Right atrium auricular region (tissue), 2 donors: ENCODE measurements at places on chromosomes 5 and 9. TPM values are rescaled to one million over a fixed set of nuclear protein-coding genes. Genes with fewer than 3 reads are reported as not detected.

- H3K4me1 ChIP-seq, result peaks cover 60% of the 10 kb centered on the region
- no peaks in the 10 kb centered on the region for H3K36me3 ChIP-seq
- DNase-seq, result no peak
- H3K27me3 ChIP-seq, result no peaks in the 10 kb centered on the region
Measured at GRCh38 chr5:173329491-173330337, 1.5 kb upstream of the STC2 start.

GRCh38 chr5:17398431-17398830, 99.6 kb upstream of the TAF11L2 start:
- H3K27me3 ChIP-seq, result no peaks in the 10 kb centered on the region
- no peaks in the 10 kb centered on the region for H3K36me3 ChIP-seq
- no peaks in the 10 kb centered on the region for H3K4me1 ChIP-seq
- H3K27ac ChIP-seq, result no peak overlapping the region
- DNase-seq, result no peak
- H3K4me3 ChIP-seq, result no peak overlapping the region

GRCh38 chr5:112697833-112698232, 39.9 kb upstream of the APC start:
- no peak overlapping the region for H3K27ac ChIP-seq
- DNase-seq, result no peak
- H3K36me3 ChIP-seq, result no peaks in the 10 kb centered on the region
- no peak overlapping the region for H3K4me3 ChIP-seq

DNA sequence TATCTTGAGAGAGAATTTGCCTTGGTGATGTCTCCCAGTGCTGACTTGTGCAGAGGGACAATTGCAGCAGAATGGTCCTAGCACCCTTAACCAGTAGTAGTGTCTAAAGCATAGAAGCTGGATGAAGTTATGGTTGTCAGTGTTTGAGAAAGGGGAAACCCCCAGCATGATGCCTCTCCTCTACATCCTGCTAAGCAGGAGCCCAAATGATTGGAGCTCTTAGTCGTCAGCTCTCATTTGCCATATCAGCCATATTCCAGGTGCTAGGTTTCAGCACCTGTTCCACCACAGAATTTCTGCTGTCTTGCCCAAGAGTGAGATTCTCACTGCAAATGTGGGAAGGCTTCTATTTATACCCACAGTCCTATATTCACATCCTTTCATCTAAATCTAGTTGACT, 43.7 kb upstream of the RFX3 start:
- DNase-seq, result no peak
- H3K4me3 ChIP-seq, result no peak overlapping the region
- no peak overlapping the region for H3K27ac ChIP-seq
- H3K36me3 ChIP-seq, result no peaks in the 10 kb centered on the region
- H3K27me3 ChIP-seq, result no peaks in the 10 kb centered on the region

DNA sequence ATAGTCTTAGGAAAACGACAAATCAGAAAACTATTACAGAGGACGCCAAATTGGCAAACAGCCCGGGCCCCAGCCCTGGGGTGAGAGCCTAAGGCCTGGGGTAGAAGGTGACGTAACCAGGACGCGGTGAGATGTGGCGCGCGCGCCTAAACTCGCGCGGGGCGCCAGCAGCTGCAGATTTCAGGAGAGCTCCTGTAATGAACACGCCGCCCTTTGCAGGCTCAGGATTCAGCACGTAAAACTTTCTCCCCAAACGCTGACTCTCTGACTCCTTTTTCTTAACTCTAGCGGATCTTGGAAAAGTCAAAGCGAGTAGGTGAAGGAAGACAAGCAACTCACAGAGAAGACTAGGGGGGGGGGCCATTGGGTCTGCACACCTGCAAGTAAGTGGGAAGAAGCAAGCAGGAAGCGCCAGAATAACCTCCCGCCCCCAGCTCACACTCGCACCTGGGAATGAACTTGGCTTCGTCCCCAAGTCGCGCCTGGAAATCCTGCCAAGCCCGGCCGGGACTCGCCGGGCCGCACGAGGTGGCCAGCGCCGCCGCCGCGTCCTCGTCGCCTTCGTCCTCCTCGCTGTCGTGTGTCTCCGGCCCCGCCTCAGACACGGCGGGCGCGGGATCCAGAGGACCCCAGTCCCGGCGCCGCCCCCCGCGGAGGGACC, 822 bp downstream of the RASEF start:
- no peak for DNase-seq
- no peaks in the 10 kb centered on the region for H3K36me3 ChIP-seq
- no peaks in the 10 kb centered on the region for H3K4me1 ChIP-seq

GRCh38 chr5:154092356-154093141, 53.8 kb downstream of the MFAP3 start:
- no peak for DNase-seq
- H3K27me3 ChIP-seq, result no peaks in the 10 kb centered on the region
- H3K27ac ChIP-seq, result no peak overlapping the region
- no peaks in the 10 kb centered on the region for H3K4me1 ChIP-seq
- no peaks in the 10 kb centered on the region for H3K36me3 ChIP-seq

The GMCL2 gene
- not detected for total RNA-seq

GRCh38 chr5:122368510-122369251, 56.6 kb downstream of the SNCAIP start:
- no peaks in the 10 kb centered on the region for H3K27me3 ChIP-seq
- H3K4me3 ChIP-seq, result no peak overlapping the region
- no peak overlapping the region for H3K27ac ChIP-seq
- no peaks in the 10 kb centered on the region for H3K4me1 ChIP-seq

GRCh38 chr9:87886933-87887505, 4.3 kb downstream of the SPATA31E1 start:
- no peak for DNase-seq
- no peaks in the 10 kb centered on the region for H3K4me1 ChIP-seq
- H3K27me3 ChIP-seq, result no peaks in the 10 kb centered on the region

The C5orf63 gene
- total RNA-seq, result 1.7 TPM

DNA sequence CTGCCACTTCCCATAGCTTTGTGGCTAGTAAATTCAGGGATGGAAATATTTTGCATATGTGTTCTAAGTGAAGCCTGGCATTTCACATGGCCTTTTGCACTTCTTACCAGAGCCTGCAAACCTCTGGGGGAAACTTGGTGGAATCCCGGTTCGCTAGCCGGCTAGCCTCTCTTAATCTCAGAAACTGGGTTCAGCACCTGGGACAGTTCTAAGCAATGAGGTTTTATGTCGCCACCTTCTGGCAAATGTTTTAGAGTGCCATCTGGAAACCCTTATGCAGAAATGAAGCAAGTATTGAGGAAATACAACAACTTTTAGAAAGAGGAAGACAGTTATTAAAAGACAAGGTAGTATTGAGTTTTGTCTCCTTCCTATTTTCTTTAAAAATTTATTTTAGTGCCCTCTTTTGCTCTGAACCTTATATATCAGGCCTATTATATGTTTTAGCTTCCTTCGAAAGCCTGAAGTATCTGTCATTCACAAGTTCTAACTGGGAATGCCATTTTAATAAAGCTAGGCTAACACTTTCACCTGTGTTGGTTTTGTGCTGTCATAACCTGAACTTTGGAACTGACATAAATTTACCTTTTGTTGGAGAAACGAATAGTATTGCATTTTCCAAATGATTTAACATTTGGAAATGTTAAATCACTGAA, 963 bp upstream of the HTR1A start:
- peaks cover 18% of the 10 kb centered on the region for H3K27me3 ChIP-seq
- no peaks in the 10 kb centered on the region for H3K4me1 ChIP-seq
- H3K27ac ChIP-seq, result no peak overlapping the region

The HMMR gene
- 2.0 TPM for total RNA-seq

The DIAPH1 gene
- total RNA-seq, result 18.7 TPM

The IFNB1 gene
- not detected for total RNA-seq

The HTR4 gene
- 7.9 TPM for total RNA-seq

- H3K27me3 ChIP-seq, result no peaks in the 10 kb centered on the region
- H3K36me3 ChIP-seq, result no peaks in the 10 kb centered on the region
- no peak overlapping the region for H3K27ac ChIP-seq
- no peak overlapping the region for H3K4me3 ChIP-seq
- no peak for DNase-seq
Measured at GRCh38 chr5:5380298-5380697, 42.2 kb upstream of the ICE1 start.

GRCh38 chr5:150556859-150557508, 49.1 kb downstream of the NDST1 start:
- H3K27ac ChIP-seq, result no peak overlapping the region
- no peak for DNase-seq
- H3K27me3 ChIP-seq, result no peaks in the 10 kb centered on the region
- H3K4me3 ChIP-seq, result no peak overlapping the region

DNA sequence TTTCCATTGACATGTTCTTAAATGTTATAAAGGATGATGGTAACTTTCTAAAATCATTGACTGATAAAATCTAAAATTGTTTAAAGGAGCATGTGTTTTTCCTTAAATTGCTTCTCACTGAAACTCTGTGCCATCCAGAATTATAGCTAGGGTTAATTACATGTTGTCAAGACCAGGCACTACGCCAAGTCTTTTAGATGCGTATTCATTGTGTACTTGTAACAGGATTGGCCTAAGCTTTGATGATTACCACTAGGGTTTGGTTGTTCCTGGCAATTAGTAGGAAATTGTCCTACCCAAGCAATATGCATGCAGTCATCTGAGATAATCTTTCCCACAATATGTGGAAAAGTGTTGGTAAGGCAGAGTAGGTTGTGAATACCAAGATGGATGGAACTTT, 43.8 kb downstream of the PRKACG start:
- no peaks in the 10 kb centered on the region for H3K4me1 ChIP-seq
- no peak overlapping the region for H3K27ac ChIP-seq
- no peaks in the 10 kb centered on the region for H3K27me3 ChIP-seq
- H3K4me3 ChIP-seq, result no peak overlapping the region
- no peak for DNase-seq
- peaks cover 18% of the 10 kb centered on the region for H3K36me3 ChIP-seq

The PCDHB11 gene
- 2.4 TPM for total RNA-seq

DNA sequence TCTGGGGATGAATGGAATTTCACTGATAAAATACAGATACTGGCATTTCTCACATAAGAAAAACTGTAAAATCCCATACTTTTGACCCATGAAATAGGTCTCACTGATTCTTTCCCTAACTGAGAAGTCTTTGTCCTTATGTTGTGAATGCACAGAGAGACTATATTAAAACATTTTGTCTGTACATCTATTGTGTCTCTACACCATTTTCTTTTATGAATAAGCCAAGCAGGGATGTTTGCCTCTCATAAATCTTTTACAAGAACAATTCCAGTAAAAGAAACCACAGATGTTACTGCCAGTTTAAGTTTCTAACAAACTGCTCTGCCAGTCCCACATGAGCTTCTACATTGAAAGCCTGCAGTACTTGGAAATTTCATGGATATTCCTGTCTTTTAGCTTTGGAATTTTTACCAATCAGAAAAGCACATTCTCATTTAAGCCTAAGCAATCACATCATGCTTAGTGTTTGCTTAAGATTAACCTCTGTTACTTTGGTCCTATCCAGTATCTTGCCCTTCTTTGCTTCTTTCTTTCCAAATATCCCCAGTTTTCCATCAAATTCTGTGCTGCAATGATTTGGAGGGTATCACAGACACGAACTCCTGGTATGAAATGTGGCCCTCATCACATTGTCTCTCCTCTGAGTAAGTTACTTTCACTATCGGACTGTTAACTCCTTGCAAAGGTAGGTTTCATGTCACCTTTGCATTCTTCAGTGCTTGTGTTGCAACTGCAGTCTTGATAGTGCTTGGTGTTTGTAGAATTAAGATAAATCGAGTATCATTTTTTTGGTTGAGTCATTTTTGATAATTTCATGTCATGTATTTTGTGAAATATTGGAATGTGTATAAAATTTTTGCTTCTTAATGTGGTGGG, 415.1 kb upstream of the ADAMTSL1 start:
- no peak for DNase-seq
- H3K4me3 ChIP-seq, result no peak overlapping the region
- H3K4me1 ChIP-seq, result no peaks in the 10 kb centered on the region
- H3K36me3 ChIP-seq, result no peaks in the 10 kb centered on the region

DNA sequence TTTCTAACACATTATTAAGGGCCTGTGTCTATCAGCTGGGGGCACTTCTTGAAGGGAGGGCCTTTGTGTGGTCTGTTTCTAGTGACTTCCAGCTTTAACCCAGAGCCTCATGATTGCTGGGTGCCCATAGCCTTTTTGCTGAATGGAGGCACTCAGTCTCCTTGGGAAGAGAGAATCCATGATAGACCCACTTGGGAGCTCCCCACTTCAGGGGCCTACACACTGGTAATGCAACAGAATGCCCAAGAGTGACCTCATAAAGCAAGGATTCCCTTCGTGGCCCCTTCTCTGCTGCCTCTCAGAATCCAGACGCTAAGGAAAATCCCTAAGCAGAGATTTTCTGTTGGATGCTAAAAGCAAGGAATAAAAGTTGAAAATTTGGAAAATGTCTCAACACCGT, at the start of gene CATSPER3:
TSS of gene CATSPER3 (plus strand) at position 301 of the 400 bp plus-strand sequence. CDS start at position 386, 85 bp downstream.
- no peak within 1 kb of the TSS for H3K4me3 ChIP-seq
- peaks cover 5% of the 10 kb centered on the region for H3K36me3 ChIP-seq
- H3K4me1 ChIP-seq, result no peaks in the 10 kb centered on the region
- no peak within 1 kb of the TSS for H3K27ac ChIP-seq
- H3K27me3 ChIP-seq, result no peaks in the 10 kb centered on the region

DNA sequence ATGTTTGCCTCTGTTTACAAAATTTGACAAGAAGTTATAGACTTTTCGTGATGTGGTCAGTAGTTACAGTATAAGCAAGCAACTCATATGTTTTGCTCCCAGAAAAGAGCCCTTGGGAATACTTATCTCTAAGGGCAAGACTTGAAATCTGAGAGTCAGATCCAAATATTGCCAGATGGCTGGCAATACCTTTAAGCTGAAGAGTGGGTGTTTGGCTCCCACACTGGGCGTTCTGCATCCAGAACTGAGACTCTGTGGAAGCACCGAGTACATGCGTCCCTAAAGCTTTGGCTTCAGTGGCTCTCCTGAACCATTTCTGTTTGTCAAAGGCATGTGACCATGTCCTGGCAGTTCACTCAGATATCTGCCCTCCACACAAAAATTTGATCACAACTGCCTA, 194.1 kb downstream of the DCP2 start:
- H3K27me3 ChIP-seq, result no peaks in the 10 kb centered on the region
- no peaks in the 10 kb centered on the region for H3K36me3 ChIP-seq
- no peak overlapping the region for H3K27ac ChIP-seq
- no peak for DNase-seq

DNA sequence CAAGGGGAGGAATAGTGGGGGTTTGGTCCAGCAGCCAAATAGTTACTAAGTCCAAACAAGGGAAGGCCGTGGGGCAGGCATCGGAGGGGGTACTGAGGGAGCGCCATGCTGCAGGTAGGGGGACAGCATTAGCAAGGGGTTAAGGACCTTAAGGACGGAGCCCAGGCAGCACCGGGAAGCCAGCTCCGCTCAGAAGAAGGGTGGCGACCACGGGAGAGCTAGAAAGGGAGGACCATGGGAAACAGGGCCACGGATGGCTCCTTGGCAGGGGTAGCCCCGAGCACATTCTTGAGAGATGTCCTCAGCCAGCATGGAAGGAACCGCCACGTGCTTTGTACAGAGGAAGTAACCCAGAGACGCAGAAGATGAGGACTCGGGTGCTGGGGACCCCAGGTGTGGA, 76.2 kb upstream of the STXBP1 start:
- DNase-seq, result peak; percentile 70
- peaks cover under 1% of the 10 kb centered on the region for H3K36me3 ChIP-seq
- no peaks in the 10 kb centered on the region for H3K27me3 ChIP-seq

The NUTM2G gene
- not detected for total RNA-seq

The TICAM2 gene
- total RNA-seq, result 1.1 TPM

The ADAMTS2 gene
- 13.7 TPM for total RNA-seq
